ENCODE measurements at places on chromosomes 4 and X.

- no peak for DNase-seq
These were observed 316.7 kb upstream of the KLF3 start for GRCh38 chr4:38347251-38347650.

- DNase-seq = no peak
These were observed 365.9 kb downstream of the CXXC4 start for GRCh38 chr4:104128850-104129213.

DNA sequence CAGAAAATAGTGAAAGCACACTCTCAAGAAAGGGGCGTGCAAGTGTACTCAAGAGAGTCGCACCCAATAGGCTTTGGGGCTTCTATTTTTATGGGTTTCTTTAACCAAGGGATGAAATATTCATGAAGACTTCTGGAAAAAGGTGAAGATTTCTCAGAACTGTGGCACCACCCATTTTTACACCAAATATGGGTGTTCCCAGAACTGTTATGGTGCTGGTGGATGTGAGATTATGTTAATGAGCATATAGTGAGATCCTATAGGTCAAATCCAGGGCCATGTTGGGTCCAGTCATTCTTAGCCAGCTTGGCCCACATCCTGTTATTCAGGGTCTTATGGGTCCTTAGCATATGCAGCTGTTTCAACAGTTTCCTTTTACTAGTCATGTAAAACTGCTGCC lies 61.0 kb upstream of the SMIM10 start:
- DNase-seq = no peak

GRCh38 chr4:82524570-82525152 lies 37.1 kb downstream of the TMEM150C start:
- DNase-seq = no peak

DNA sequence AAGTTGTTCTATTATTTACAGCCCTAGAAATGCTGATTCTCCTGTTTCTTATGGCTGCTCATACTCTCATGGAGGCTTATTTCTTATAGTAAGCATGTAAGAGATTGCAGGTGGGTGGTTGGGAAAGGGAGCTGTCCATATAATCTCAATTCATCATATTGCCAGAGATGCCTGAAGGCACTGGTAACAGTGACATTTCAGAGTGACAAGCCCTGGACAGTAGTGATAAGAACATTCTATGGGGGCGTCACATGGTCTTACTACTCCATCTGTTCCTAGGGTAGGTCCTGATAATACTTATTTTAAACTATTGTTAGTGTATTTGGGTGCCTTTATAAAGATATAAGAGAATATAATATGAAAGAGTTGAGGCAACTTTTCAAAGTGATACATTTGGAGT lies 171.5 kb downstream of the CFAP299 start:
- no peak for DNase-seq

DNA sequence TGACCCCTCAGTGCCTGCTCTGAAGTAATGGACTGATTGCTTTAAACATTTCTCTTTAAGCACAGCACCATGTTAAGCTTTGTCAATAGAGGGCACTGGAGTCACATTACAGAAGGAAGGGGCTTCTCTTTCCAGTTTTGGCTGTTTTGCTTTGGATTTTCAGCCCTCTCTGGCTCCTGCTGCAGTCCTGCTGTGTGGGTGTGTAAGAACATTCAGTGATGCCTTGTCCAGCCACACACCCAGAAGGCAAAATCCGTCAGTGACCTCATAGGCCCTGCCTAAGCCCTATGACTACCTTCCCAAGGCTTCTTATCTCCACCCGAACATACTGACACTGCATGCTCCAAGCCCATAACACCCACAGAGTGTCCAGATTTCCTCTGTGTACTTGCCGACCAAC lies 215.3 kb upstream of the CTSO start:
- no peak for DNase-seq

DNA sequence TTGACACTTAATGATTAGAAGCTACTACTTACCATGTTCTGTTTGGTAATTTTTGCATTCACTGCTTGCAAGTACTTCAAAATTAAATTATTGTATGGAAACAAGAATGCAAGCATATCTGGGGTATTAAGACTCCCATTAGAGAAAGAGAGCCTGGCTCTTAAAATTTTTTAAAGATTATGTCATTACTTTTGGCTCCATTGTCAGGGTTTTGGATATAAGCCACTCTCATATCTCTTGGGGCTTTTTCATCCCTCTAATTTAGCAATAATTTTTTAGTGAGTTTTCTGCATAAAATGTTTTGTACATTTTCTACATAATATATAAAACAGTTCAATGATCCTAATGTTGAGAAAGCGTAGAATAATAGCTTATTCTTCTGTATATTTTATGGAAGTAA lies 49.4 kb downstream of the SLC9A6 start:
- DNase-seq = no peak

GRCh38 chr4:3462321-3462789 lies 751 bp upstream of the DOK7 start:
- DNase-seq = no peak

DNA sequence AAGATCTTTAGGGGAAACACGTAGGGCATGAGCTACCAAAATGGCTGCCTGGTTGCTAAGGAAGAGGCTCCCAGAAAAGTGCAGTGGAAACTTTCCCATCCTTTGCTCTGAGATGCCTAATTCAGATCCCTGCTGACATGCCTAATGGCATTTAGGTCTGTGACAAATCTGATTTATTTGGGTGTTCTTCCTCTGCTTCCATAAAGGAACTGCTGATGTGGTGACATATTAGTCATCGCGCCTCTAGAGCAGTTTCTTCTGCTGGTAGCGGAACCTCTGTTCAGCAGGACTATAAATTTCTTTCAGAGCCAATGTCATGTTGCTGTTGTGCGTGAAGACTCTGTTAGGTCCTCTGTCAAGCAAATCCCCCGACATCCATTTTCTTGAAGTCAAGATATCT lies 310.0 kb downstream of the PDHA2 start:
- no peak for DNase-seq

DNA sequence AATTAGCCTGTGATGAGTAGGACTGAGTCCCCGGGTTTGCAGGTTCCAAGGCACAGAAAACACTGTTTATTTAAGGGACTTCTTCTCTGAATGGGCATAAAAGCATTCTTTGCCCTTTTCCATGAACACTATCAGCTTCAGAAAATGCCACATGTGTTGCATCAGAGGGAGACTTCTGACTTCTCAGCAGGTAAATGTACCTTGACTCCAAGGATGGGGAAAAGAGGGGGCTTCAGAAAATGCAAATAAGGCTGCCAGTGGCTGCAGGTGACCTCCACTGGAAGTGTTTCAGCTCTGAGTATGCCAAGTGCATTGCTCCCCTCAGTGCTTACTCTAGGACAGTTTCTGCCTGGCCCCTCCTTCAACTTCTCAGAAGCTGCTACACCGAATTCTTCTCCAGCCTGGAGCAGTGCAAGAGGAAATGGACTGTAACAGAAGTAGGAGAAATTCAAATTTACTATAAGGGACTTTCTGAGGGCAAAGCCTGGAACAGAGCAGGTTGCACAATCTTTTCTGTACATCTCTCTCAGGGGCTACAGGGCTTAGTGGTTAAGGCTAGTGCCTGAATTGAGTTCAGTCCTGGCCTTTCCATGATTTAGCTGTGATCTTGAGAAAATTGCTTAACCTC lies 233.2 kb downstream of the PTTG2 start:
- no peak for DNase-seq

DNA sequence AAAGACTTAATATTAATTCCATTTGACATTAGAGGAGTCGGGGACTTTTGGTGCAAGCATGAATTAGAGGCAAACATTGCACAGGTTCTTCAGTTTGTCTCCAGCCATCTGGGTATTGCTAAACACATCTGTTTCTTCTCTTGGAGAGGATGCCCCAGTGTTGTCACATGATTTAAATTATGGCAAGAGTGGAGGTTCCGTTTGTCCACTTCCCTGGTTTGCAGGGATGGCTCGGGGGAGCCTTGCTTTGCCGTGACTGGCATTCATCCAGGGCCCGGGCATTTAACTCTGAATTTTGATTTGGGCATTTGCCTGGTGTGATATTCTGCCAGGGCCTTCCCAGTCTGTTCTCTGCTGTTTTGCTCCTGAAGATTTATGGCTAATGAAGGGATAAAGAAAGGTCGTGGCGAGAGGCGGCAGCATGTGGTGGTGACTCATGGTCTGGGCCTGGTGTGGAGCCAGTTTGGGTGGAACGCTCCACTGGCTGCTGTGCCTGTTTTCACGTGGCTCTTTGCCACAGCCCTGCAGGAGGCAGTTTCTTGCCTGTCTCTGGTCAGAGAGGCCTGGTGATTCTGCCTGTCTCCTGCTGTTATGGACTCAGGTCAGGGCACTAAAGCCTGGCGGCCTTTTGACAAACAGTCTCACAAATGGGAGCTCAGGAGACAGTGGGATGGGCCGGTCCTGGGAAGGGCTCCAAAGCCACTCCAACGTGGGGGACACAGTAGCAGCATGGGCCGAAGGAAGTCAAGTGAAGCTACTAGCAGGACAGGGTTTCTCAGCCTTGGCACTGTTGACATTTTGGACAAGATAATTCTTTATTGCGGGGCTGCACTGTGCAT lies 99.4 kb upstream of the PGRMC2 start:
- no peak for DNase-seq

- no peak for DNase-seq
These were observed 79.0 kb downstream of the PDE5A start for GRCh38 chr4:119549639-119550038.

- DNase-seq = peak; percentile 51
These were observed 3.1 kb downstream of the CXXC4 start for GRCh38 chr4:104491481-104492182.

DNA sequence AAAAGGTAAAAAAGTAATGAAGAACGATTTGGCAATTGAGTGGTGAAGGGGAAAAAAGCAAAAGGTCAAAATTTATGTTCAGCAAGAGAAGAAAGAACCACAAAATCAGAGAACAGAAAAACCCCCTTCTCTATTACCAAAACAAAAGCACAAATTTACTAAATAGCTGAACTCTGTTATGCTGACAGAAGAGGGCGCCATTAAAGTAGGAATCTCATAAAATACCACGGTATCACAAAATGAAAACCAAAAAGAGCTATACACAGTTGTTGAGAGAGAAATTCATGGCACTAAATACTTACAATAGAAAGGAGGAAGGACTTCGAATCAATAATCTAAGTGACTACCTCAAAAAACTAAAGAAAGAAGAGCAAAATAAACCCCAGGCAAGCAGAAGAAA lies 69.6 kb upstream of the CXorf66 start:
- DNase-seq = no peak

- DNase-seq = no peak
These were observed 83.4 kb upstream of the FAM47B start for GRCh38 chrX:34859191-34859590.

DNA sequence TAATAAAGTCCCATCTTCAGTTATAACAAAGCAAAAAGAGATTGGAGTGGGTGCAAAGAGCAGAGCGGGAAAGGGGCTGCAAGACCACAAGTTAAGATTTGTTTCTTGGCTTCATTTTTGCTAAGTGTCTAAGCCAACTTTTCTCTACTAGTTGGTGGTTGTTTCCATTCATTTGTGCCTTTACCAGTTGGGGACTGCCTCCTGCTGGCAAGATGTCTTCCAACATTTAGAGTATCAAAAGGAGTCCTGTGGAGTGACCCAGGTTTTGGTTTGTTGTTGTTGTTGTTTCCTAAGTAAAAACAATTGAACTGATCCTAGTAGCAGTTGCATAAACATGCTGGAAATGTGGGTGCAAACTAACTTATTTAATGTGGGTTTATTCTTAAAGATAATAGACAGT lies 121.1 kb downstream of the SPATA18 start:
- DNase-seq = no peak

GRCh38 chr4:8316911-8317351 lies 47.4 kb downstream of the HTRA3 start:
- peak; percentile 18 for DNase-seq

DNA sequence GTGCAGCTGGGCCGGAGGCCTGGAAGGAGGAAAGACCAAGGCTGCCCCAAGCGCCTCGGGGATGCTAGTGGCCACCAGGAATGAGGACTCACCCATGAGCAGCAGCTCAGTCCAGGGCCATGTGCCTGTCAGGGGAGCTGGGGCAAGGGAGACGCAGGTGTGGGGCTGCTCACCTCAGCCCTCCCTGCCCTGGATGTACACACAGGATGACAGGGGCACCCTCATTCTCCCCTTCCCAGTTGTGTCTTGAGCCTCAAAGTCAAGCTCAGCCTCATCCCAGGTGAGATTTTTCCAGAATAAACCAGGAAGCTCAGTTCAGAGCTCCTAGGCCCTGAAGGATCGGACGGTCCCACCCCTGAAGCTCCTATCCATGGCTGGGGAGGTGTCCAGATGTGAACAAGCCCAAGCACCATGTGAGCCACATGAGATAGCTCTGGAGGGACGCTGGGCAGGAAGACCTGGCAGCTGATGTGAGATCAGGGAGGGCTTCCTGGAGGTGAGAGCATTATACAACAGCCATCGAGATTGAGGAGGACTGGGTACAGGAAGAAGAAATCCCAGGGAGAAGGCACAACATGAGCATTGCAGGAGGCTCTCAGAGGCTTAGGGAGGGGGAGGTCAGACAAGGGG lies 23.0 kb downstream of the HTRA3 start:
- no peak for DNase-seq

GRCh38 chr4:74370912-74371311 lies 6.0 kb downstream of the EREG start:
- no peak for DNase-seq

GRCh38 chr4:2179717-2180116 lies 62.2 kb downstream of the HAUS3 start:
- no peak for DNase-seq

- no peak for DNase-seq
These were observed 81.2 kb downstream of the APOOL start for GRCh38 chrX:85084770-85085393.

DNA sequence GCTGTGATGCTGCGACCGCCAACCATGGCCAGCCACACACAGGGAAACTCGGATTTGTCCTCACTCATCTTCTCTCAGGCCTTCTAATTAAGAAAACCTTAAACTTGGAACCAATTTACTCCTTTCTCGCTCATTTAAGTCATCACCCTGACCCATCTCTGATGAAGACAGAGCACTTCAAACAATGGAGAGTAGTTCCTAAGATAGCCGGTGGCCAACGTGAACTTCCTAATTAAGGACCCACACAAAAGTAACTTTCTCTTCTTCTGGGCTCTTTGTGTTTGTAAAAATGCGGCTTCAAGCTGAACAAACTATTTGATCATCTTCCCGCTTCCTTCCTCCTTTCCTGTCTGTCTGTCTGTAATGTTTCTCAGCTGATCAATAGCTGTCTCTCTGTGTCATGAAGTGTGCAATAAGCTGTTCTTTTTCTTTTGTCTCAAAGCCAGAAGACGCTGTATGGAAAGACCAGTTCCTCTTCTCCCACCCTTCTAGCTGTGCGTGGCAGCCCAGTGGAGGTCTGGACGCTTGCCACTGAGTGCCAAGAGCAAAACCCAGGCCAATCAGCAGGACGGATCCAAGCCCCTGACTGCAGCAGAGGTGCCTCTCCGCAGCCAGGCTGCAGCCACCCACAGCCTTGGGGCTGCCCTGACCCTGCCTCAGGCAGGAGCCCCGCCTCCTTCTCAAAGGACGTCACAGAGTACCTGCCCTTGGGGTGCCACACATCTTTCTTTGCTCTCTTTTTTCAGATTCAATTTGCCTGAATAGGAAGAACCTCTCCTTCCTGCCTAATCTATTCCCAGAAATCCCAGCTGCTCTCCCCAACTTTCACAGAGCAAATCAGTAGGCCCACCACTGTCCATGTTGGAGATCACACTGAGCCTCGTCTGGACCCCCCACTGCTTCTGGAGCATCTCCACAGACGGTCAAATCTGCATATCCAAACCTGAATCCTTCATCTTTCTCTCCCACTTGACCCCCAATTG lies 59.3 kb downstream of the MAML3 start:
- DNase-seq = peak; percentile 65
